Mucosa of gallbladder (tissue), 1 donor: ENCODE measurements at places on chromosomes 1 and 21.
A peak's percentile ranks its signal among the peaks of the same experiment; 100 is the strongest.

- no peak for DNase-seq
Measured at GRCh38 chr1:31859044-31859443, 43.2 kb upstream of the SPOCD1 start.

GRCh38 chr1:36953061-36953460 is 81.3 kb downstream of the GRIK3 start:
- no peak for DNase-seq

GRCh38 chr1:90400131-90400530 is 317.0 kb downstream of the BARHL2 start:
- no peak for DNase-seq

- no peak for DNase-seq
Measured at GRCh38 chr21:45578176-45578801, 36.0 kb upstream of the SLC19A1 start.

DNA sequence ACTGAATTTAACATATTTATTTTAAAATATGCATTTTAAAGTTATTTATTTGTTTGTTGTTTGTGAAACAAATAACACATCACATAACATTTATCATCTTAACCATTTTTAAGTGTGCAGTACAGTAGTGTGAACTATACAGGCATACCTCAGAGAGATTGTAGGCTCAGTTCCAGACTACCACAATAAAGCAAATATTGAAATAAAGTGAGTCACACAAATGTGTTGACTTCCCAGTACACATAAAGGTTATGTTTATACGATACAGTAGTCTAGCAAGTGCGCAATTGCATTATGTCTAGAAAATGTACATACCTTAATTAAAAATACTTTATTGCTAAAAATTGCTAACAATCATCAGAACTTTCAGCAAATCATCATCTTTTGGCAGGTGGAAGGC is 739.4 kb upstream of the ADGRL4 start:
- DNase-seq, result no peak

- DNase-seq, result no peak
Measured at GRCh38 chr1:163357378-163357777, 35.6 kb downstream of the NUF2 start.

GRCh38 chr1:29504709-29505410 is 268.5 kb downstream of the PTPRU start:
- no peak for DNase-seq

DNA sequence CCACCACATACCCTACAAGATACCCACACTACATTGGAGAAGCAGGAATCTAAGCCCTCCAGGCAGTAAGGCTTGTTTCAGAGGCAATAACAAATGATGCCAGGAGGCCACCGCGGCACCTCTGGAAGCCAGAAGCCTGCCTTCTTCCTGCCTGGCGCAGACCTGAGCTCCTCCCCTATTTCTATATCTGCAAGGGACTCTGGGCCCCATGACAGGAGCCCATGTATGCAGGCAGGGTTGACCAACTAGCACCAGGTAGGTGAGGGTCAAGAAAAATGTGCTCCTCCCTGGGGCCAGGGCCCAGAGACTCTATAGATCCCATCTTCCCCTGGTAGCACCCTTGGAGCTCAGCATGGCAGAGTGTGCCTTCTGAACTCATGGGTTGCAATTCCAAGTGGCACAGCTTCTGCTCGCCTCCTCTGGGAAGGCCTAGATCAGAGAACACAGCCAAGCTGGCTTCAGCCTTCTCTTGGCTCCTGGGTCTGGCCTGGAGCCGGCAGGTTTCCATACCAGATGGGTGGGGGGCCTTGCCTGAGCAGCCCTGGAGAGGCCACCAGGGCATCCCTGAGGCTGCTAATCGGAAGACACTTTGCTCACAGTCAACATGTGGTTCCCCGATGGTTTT is 85.1 kb downstream of the STUM start:
- DNase-seq, result no peak

DNA sequence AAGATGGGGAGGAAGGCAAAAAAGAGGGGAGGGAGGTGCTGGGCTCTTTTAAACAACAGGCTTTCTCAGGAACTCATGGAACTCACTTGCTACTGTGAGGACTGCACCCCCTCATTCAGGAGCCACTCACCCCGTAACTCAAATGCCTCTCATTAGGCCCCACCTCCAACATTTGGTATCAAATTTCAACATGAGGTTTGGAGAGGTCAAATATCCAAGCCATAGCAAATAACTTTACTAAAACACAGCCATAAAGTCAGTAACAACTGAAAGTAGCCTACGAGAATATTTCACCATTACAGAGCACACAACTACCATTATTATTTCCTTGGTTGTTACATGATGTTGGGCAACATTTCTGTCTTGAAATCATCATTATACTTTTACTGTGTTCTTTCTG is 13.1 kb upstream of the DMRTB1 start:
- DNase-seq, result no peak

- no peak for DNase-seq
Measured at GRCh38 chr21:26422138-26422537, 150.9 kb downstream of the CYYR1 start.

DNA sequence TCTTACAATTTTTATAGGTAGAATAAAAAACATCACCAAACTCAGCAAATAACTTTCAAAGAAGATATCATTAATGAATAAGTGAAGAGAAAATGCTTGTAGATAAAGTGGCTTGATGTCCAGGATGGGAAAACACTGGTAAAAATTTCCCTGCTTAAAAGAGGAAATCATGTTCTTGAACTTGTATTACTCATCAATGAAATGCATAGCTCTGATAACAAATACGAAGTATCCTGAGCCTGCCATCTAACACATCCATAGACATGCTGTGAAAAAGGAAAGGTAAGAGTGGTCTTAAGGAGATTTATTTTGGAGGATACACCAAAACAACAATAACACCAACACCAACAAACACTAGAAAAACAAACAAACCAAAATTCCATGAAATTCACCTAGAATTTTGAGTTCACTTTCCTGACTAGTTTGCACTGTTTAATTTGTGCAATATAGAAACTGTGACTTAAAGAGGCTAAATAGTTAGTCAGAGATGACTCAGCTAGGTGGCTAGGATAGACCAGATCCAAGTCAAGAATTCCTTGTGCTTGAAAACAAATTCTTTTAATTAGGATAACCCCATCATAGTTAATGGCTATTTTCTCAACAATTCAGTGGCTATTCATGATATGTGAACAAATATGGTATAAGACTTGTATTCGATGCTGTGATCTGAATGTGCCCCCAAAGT is 179.8 kb upstream of the KCNK2 start:
- no peak for DNase-seq

- no peak for DNase-seq
Measured at GRCh38 chr1:76257823-76258222, 183.3 kb downstream of the ST6GALNAC3 start.

GRCh38 chr1:43803105-43803504 is 95.8 kb downstream of the ST3GAL3 start:
- DNase-seq, result no peak

GRCh38 chr21:33655588-33656221 is 13.4 kb downstream of the ITSN1 start:
- peak; percentile 55 for DNase-seq
